Suppressor macrophage treated with lipopolysaccharide for 4 hours (primary cell): ENCODE measurements at places on chromosomes 5 and 9.
A peak's percentile ranks its signal among the peaks of the same experiment; 100 is the strongest.

- DNase-seq: no peak
Observed at GRCh38 chr5:130112246-130112645, 208.0 kb downstream of the CHSY3 start.

DNA sequence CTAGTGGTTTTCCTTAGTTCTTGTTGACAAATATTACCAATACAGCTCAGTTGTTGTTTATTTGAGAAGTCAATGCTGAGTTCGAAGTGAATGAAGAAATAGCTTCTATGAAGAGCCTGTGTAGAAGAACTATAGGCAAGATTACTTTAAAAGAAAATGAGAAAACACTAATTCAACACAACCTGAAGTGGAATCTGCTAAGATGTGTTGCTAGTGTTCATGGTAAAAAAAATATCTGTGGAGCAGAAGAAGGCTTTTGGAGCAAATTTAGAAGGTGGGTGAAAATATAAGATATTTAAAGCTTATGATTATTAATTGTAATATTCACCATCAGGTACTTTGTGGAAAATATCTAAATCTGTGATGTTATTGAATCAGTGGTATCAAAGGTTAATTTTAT is 2.5 kb upstream of the DOCK2 start:
- no peak for DNase-seq

- DNase-seq: no peak
Observed at GRCh38 chr5:164741376-164741775, 1236.0 kb downstream of the MAT2B start.

GRCh38 chr9:69594180-69594579 is 78.0 kb downstream of the APBA1 start:
- no peak for DNase-seq

DNA sequence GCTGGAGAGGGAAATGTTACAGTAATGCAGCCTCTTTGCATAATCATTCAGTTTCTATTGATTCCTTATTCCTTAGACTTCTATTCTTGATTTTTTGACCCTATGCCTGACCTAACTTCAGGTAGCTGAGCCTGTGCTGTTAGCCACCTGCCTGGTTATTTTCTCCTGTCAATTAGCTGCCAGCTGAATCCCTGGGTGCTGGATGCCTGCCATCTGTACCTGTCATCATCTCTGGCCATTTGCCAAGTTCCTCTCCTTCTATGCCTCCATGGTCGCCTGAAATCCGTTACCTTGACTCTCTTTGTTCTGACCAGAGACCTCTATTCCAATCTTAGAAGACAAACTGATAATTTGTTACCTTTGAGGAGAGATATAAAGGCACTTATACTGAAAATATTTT is 178.3 kb downstream of the CAVIN4 start:
- DNase-seq: no peak

DNA sequence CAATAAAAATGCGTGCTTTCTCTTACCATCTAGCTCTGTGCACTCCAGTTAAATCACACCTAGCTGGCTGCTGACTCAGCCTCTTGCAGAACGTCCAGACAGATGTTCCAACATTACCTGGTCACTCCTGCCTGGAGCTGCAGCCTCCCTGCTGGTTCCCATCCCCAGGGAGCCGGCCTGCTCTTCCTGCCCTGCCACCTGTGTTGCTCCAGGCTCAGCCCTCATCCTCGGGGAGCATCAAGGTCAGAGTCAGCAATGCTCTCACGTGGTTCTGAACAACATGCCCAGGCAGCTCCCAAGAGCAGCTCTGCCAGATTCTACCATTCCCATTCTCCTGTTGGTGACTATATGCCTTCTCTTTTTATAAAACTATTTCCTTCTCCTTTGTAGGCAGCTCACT is 81.3 kb downstream of the GADD45G start:
- DNase-seq: no peak

GRCh38 chr5:116130471-116130870 is 45.6 kb downstream of the COMMD10 start:
- no peak for DNase-seq

- DNase-seq: peak; percentile 66
Observed at GRCh38 chr9:124941679-124942561, 1.0 kb upstream of the GOLGA1 start.

DNA sequence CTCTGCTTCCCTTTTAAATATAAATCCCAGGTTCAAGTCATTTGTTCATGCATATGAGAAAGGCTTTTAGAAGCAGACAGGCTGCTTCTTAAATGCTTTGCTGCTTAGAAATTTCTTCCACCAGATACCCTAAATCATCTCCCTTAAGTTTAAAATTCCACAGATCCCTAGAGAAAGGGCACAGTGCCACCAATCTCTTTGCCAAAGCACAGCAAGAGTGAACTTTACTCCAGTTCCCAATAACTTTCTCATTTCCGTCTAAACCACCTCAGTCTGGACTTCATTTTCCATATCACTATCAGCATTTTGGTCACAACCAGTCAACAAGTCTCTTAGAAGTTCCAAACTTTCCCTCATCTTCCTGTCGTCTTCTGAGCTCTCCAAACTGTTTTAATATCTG is 679.8 kb upstream of the FTMT start:
- no peak for DNase-seq

- DNase-seq: no peak
Observed at GRCh38 chr5:78655746-78656290, 7.2 kb upstream of the LHFPL2 start.

- DNase-seq: no peak
Observed at GRCh38 chr5:181129601-181130000, 1.4 kb downstream of the OR2V1 start.

DNA sequence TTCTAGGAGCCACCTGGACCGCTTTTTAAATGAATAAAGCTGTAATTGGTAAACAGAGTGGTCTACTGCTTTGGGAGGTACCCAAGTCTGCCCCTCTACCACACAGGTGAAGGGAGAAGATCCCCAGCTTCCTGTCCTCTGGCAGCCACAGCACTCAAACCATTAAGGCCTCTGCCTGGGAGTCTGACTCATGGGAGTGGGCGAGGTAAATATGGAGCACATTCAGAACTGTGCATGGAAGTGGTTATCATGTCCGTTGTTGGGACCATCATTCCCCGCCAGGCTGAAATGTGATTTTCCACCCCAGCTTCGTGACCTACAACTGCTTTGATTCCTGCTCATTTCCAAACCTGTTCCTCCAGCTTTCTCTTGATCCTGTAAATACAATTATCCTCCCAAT is 59.5 kb upstream of the ALDH1B1 start:
- no peak for DNase-seq

GRCh38 chr9:123599781-123600180 is 243.8 kb downstream of the CRB2 start:
- DNase-seq: no peak

DNA sequence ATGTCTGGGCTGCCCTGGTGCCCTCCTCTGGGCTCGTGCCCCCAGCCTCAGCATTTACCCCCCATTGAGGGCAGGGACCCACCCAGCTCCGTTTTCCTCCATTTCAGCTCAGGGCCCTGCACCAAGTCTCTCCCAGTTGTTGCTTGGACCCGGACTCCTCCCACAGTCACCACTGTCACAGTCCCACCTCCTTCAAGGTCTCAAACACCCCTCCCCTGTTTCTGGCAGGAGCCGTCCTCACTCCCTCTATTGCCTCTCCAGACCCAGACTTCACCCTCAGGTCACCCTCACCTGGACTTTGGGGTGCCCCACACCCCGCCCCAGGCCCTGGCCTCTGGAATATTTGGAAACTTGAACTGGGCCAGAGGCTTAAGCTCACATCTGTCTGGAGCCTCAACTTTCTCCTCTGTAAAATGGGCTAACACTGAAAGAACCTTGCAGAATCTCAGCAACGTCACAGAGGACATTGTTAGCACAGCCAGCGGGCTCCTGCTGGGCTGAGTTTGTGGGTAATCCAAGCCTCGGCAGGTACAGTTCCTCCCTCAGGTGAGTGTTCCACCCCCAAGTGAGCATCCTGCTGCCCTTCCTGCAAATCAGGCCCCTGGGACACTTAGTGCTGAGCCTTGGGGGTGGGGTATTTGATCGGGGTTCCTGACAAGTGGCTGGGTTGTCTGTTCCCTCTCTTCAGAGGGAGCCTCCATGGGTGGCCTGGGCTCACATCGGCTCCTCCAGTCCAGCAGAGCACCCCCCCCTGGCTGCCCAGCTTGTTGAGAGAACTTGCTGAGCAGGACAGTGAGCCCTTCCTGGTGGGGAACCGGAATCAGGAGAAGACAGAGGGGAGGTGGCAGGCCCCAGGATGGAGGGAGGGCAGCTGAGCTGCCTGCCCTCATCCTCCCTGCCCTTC is 130.1 kb downstream of the C9orf50 start:
- no peak for DNase-seq

- DNase-seq: no peak
Observed at GRCh38 chr9:134175808-134176598, 11.6 kb upstream of the RNU6ATAC start.

DNA sequence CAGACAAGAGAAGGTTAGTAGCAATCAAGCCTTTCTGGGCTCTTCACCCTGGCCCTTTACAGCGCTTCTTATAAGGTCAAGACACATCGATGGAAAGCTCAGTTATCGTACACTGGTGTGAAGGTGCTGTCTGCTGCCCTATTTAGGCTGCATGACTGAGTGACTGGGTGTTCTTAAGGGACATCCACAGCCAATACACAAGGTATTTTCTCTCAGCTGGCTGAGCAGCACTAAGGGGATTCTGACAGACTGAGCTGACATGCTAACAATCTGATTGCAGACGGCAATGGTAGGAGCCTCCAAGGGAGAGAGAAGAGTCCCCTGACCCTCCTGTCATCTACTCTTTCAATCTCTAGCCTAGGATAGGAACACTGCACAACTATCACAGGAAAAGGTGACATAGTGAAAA is 577.9 kb downstream of the ISL1 start:
- DNase-seq: no peak
